Activated CD4-positive, alpha-beta memory T cell treated with anti-CD3 and anti-CD28 coated beads, Interleukin-2, amount 10 ng/mL, durations not matched to agents 7 days and 5 days (primary cell): ENCODE measurements at places on chromosomes 11 and 22.

- DNase-seq = no peak
These were observed 4.3 kb upstream of the PNPLA3 start for GRCh38 chr22:43919106-43919973.

GRCh38 chr11:32531528-32531927 is 52.1 kb upstream of the EIF3M start:
- DNase-seq = no peak

DNA sequence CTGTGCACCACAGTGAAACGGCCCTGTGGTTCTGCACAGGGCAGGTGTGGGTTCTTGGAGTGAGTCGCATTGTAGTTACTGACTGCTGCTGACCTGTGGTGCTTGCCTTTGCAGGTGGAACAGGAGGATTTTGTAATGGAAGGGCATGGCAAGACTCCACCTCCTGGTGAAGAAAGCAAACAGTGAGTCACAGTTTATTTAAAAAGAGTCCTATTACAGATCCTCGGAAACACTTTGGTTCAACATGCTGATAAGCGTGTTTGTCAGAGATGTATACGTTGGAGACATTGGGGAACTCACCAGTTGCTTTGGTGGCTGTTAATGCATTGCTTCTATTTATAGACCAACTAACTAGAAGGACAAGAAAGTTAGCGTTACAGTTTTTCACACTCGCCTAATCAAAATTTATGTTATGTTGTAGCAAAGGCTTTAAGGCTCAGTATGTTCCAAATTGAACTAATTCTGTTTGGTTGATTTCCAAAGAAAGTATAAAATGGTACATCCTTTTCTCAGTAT is 21.7 kb upstream of the TNRC6B start:
- DNase-seq = no peak

- no peak for DNase-seq
These were observed 25.1 kb downstream of the OR2AG2 start for GRCh38 chr11:6746626-6747025.

GRCh38 chr11:10762185-10762584 is 11.1 kb downstream of the CTR9 start:
- DNase-seq = no peak

DNA sequence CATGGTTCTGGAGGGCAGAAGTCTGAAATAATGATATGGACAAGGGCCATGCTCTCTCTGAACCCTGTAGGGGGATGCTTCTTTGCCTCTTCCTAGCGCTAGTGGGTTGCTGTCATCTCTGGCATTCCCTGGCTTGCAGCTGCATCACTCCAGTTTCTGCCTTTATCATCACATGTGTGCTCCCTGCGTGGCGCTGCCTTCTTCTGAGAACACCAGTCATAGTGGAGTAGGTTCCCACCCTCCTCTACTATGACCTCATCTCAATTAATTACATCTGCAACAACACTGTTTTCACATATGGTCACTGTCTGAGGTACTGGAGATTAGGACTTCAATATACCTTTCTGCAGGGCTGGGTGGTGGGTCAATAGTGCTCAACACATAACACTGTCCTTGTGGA is 402.3 kb upstream of the NARS2 start:
- DNase-seq = no peak

GRCh38 chr11:116714902-116715301 is 57.9 kb downstream of the BUD13 start:
- DNase-seq = no peak

- peak; percentile 47 for DNase-seq
These were observed 16.5 kb downstream of the ZBTB16 start for GRCh38 chr11:114075891-114076441.

- no peak for DNase-seq
These were observed 618.4 kb downstream of the OPCML start for GRCh38 chr11:132913886-132914285.

DNA sequence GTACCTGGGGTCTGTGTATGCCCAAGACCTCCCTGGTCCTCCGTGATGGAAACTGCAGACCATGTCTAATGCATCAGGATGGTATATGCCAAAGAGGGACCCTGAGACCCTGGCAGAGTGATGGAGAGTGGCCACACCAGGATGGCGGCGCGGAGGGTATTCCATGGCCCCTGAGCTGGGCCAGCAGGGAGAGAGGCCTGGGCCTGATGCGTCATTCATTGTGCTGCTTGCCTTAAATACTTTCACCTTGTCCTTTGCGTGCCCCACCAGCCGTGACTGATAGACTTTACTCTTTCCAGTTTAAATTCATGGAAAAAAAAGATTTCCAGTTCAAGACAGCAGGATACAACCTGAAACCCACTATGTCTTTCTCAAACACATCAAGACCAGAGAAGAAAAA is 5.6 kb upstream of the NDUFV1 start:
- DNase-seq = no peak

DNA sequence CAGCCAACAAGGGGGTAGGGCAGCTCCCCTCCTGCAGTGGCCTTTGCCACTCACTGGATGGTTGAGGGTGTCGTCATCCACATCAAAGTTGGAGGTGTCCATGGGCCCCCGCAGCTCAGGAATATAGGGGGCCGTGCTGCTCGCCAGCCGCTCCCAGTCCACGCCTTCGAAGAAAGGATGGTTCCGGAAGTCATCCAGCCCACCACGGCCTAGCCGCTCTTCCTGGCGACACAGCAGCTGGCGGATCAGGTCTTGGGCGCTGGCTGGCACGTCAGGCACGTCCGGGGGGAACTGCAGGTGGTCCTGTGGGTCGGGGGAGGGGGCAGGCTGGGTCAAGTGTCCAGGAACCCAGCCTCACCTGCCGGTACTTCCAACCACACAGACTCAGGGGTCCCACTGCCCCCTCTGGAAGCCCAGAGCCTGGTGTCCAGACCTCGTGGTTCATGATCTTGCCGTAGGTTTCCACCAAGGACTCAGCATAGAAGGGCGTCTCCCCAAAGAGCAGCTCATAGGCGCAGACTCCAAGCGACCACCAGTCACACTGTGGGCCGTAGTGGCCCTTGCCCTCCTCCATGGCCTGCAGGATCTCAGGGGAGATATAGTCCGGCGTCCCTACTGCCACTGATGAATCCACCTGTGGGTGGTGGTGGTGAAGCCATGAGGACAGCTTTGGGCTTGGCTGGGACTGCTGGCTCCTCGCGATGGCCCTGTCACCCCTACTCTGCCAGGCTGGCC is 5.7 kb downstream of the CDC42BPG start:
- DNase-seq = no peak

DNA sequence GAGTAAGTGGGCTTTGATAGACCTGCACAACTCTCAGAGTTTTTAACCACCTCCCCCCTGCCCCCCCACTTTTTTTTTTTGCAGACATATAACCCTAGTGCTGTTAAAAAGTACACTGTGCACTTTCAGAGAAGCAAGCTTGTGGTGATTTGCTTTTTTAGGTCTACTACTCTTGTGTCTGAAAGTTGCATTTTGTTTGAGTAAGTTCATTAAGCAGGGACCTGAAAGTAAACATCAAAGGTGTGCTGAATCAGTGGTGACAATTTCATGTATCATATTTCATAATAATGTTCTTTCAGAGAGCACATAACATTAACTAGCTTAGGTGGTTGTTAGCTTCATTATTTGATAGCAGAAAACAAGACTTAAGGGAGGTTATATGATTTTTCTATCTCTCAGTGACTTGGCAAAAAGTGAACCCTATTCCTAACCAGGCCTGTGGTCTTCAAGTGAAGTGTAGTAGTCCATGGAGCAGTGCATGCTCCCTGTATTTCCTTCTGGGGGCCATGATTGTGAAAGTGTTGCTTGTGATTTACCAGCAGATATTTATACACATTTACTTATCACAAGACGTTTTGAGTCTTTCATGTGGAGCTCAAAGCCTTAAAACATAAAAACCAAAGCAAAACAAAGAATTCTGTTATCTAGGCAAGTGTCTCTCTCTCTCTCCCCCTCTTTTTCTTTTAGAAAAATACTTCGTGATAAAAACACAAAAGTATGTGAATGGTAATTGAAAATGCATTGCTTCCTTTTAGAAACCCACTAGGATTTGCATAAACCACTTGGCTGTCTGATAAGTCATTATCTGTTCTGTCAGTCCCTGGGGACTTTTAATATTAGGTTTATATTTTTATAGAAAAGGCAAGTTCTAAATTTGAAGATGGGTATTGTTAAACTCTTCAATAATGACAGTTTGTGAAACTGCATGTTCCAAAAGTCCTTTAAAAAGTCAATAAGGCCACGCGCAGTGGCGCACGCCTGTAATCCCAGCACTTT is 7.5 kb upstream of the RAG2 start:
- no peak for DNase-seq

DNA sequence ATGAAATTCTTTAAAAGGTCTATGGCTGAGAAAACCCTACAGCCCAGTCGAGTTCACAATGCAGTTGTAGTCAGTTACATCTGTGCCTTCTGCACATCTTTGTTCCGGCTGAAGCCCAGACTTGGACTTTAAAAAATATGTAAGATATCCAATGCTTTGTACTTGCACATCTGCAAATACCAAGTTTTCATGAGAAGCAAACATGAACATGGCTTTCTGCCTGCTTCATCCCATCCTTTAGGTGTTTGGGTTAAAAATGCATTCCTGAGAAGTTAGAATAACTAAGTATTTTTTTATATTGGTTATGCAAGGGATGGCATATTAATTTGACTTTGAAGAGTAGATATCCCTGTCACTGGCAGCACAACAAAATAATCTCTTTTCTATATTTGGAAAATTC is 528.4 kb downstream of the METTL15 start:
- no peak for DNase-seq

- no peak for DNase-seq
These were observed 599.9 kb downstream of the METTL15 start for GRCh38 chr11:28708075-28708474.
